Activated CD4-positive, alpha-beta T cell treated with anti-CD3 and anti-CD28 coated beads, Interleukin-2, amount 50 U/mL, for 24 hours (primary cell): ENCODE measurements at places on chromosomes 7 and 10.

- no peak for DNase-seq
These were observed 9.4 kb downstream of the ABCB5 start for GRCh38 chr7:20624666-20625385.

DNA sequence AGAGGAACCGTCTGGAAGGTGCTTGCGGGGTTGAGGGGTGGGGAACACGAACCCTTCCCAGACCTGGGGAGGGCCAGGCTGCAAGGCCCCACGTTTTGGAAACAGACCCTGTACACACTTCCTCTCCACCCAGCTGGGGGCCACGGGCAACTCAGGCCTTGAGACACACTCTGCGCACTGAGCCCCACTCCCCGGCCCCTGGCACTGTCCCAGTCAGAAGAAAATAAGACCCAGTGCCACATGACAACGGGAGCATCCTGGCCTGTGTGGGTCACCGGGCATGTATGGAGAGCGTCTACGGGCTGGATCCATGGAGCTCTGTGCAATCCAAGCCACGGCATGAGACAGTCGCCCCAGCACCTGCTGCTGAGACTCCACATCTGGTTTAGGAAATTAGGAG is 63.7 kb downstream of the CARD11 start:
- no peak for DNase-seq

GRCh38 chr7:45171946-45172345 is 14.4 kb downstream of the RAMP3 start:
- no peak for DNase-seq

GRCh38 chr10:132784866-132785722 is 853 bp downstream of the NKX6-2 start:
- no peak for DNase-seq

GRCh38 chr7:158194365-158194900 is 393.2 kb downstream of the PTPRN2 start:
- DNase-seq: no peak

- no peak for DNase-seq
These were observed 83.1 kb upstream of the SORCS3 start for GRCh38 chr10:104557966-104558365.

- no peak for DNase-seq
These were observed 61.5 kb downstream of the HBP1 start for GRCh38 chr7:107230334-107230733.

GRCh38 chr7:11317766-11318165 is 344.1 kb downstream of the PHF14 start:
- no peak for DNase-seq

- no peak for DNase-seq
These were observed 49.3 kb upstream of the PLEKHA1 start for GRCh38 chr10:122325235-122325634.

GRCh38 chr10:112724404-112724991 is 225.5 kb upstream of the TCF7L2 start:
- no peak for DNase-seq

DNA sequence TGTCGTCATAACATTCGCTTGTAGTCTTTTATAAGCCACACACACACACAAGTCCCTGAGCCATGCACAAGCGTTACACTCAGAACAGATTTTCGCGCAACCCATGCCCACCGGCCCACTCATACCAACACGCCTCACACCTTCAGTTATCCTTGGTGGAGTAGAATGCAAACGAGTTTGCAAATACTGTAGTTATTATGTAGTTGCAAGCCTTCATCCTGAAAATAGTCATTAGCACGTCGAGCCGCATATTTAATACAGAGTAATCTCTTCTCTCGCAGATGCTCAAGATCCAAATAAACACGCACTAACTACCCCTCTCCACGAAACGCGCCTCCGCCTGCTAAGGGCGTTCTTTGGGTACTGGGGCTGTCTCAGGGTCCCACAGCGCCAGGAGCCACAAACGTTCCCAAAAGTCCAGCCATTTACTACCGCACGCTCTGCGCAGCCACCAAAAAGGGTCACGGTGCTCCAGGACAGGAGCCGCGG is 1.8 kb downstream of the NKX2-3 start:
- DNase-seq: no peak
